NB4 (cell line): ENCODE measurements at places on chromosomes 5 and 9.

DNA sequence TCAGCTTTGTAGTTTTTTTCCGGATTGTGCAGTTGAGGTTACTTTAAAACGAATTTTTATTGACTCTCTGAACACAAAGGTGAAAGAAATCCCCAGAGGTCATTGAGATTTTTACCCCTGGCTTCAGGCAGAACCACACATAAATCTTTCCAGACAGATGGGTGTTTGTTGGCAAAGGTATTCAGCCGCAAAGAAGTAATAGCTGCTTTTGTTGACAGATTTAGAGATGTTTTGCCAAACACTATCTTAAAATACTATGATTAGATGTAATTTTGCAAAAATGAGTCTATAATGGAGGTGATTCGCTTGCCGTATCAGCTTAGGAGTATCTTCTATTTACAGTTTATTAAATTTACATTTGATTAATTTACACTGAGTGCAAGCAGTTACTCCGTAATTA, 418.3 kb upstream of the CLINT1 start:
- DNase-seq = no peak

DNA sequence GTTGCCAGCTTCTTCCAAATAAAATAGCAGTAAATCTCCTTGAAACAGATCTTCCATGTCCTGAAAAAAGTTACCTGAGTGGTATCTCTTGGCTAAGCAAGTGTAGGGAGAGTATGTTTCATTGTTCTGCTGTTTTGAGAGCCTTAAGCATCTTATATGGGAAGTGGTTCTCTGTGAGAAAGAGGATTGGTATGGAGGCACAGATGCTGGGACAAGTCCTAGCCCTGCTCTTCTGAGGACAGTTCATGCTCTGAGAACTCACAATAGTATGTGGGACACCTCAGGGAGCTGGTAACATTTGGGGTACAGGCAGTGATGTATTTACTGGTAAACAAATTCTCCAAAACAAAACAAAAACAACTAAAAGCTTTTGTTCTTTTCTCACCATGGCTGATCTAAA, 2.0 kb downstream of the PPP3R2 start:
- DNase-seq = no peak

DNA sequence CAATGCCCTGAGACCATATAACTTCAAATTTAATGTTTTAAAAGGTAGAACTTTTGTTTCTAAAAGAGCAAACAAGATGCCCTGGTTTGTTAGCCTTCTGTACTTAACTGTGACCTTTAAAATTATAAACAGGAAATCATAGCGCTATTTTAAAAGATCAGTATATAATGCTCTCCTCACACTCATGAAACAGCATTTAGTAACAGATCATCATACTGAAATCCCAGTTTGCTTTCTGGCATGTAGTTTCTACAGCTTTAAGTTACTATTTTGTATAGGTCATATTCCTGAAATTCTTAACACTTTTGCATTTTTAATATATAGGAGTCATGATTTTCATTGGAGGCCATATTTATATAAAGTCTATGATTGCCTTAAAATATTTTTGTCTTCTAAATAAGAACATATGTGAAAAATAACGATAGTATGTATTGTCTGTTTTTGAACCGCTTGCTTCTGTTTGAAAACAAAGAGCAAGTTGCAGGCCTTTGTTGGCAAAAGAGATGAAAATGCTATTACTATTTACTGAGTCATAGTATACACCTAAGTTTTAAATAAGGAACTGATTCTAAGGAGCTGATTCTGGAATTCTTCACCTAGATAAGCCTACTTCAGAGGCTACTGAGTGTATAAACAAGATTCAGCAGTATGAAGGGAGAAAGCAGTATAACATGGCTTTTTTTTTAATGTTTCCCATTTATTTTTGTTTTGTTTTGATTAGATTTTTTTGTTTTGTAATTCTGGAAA, 20.5 kb downstream of the SRFBP1 start:
- DNase-seq = no peak

DNA sequence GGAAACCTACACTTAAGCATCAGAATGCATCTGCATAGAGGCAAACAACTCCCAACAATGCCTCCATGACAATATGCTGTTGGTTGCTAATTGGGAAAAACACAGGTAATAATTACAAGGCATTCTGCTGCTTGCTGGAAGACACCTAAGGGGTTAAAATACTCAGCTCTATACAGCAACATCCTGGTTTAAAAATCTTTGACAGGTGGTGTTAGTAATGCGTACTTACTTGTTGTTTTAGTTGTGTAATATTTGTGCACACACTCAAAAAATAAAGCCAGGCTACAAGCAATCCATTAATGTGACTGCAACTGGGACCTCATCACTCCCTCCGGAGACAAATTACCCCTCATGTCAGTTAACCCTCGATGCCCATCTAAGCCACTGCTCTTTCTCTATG, 126.3 kb upstream of the ELL2 start:
- DNase-seq = no peak

GRCh38 chr5:73265641-73266040, 92.6 kb downstream of the TMEM174 start:
- DNase-seq = no peak

DNA sequence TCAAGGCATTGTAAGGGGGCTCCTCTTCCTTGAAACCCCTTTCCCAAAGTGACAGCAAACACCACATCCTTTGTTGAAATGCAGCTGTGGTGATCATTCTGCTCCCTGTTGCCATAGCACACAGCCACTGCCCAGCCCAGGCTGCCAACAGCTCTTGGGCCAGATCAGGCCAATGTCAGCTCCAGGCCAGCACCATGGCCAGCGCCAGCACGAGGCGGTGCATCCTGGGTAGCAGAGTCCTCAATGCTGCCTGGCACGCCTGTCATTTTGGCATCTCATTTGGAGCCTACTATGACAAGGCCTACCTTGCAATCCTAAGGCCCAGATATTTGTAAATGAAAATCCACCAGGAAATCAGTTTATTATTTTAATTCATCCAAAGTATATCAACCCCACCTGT, 390.6 kb downstream of the DNAH5 start:
- DNase-seq = peak; percentile 34

DNA sequence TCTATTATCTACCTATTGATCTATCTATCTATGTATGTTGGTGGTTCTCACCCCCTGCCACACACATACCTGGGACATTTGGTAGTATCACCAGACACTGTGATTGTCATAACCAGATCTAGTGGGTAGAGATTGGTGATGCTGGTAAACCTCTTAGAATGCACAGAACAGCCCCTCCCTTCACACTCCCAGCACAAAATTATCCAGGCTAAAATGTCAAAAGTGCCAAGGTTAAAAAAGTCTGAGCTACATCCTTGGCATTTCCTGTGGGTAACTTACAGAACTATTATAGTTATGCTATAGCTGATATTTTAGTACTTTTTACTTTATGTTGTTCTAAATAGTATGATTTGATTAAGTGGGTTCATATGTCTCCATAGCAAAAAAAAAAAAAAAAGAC, 151.0 kb downstream of the FER start:
- no peak for DNase-seq

- no peak for DNase-seq
Measured at GRCh38 chr9:127905004-127905728, 5.8 kb upstream of the ST6GALNAC6 start.

- no peak for DNase-seq
Measured at GRCh38 chr5:1535646-1536045, 11.9 kb upstream of the LPCAT1 start.

GRCh38 chr5:145738227-145738626, 96.9 kb downstream of the PRELID2 start:
- DNase-seq = no peak

GRCh38 chr9:126407114-126407870, 80.7 kb downstream of the MVB12B start:
- no peak for DNase-seq

- no peak for DNase-seq
Measured at GRCh38 chr5:139134906-139135305, 63.3 kb downstream of the SIL1 start.

DNA sequence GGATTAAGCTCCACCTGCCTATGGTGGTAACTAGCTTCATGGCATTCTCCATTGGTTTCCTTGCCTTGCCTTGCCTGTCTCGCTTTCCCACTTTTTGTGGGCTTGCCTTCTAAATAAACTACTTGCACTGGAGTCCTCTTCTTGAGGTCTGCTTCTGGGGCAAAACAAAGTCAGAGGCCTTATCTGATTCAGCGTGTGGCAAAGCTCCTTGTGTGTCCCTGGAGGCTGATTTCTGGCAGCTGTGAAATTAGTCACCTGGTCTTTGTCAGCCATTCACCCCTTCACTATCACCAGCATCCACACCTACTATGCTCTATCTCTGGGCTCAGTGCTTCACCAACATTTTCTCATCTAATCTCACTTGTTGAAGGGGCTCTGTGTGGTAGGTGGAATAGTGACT, 176.2 kb downstream of the SEC61B start:
- no peak for DNase-seq

DNA sequence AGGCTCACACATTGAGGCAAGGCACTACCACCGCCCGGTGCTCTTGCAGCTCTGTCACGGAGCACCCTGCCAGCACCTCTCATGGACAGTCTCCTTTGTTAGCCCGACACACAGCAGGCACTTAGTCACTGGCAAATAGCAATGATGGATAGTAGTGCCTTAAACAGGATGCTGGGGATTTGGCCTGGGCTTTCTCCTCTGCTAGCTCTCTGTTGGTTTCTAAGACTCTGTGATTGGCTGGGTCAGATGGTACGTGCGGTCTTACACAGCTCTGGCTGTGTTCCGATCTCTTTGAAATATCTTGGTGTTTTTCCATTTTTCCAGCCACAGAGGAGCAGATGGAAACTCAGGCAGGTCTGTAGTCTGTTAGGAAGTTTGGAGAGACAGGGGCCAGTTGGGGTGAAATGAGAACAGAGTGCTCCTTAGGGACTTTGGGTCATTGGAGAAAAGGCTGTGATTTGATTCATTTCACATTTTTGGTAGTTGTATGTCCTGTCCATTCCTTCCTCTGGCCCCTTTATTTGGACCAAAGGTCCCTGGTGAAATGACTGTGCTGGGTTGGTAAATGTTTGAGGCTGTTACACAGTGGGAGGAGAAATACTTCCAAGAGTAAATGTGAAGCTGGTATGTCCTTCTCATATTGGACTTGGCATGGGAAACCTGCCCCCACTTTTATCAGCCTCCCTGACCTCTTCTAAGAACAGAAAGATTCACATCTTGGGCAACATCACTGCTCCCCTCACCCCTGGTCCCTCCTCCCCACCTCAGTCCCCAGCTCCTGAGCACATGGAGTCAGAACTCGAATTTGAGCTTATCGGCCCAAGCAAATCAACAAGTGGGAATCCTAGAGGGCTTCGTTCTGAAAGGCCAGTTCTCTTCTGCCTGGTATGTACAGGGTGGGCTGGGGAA, 3.4 kb downstream of the SMIM3 start:
- DNase-seq = peak; percentile 26

GRCh38 chr5:138282920-138283742, 8.7 kb upstream of the GFRA3 start:
- peak; percentile 71 for DNase-seq

- DNase-seq = no peak
Measured at GRCh38 chr9:117169089-117169621, 245.7 kb downstream of the ASTN2 start.

DNA sequence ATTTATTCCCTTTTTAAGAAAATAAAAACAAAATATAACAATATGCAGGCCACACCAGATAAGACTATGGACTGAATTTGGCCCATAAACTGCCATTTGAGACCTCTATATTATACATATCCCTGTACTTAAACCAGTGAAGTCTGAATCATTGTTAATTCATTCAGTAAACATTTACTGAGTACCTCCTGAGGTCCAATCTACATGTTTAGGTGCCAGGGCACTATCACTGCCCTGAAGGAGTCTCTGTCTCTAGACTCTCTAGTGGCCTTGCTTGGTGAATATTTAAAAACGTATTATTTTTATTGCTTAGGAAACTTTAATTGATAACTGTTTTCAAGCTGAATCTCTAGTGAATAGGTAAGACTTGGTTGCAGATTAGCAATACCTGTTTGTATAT, 74.7 kb upstream of the ELL2 start:
- no peak for DNase-seq

GRCh38 chr5:20434786-20435185, 446.8 kb upstream of the CDH18 start:
- no peak for DNase-seq

- DNase-seq = no peak
Measured at GRCh38 chr5:55600086-55600485, 65.3 kb upstream of the PLPP1 start.

DNA sequence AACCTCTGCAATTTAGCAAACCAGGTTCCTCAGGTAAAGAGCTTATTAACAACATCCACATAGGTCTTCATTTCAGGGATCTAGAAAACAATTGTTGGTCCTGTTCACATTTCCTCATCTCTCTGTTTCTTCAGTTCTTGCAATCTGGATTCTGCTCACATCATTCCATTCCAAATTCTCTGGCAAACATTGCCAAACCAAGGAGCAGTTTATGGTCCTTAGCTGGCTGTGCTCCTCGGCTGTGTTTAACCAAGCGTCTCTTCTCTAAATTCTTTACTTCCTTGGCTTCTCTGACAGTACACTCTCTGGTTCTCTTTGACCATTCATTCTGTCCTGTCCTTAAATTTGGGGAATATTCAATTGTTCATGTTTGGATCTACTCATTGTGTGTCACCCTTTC, 65.8 kb upstream of the RANBP3L start:
- DNase-seq = no peak

GRCh38 chr5:109247986-109248385, 161.8 kb downstream of the PJA2 start:
- no peak for DNase-seq

DNA sequence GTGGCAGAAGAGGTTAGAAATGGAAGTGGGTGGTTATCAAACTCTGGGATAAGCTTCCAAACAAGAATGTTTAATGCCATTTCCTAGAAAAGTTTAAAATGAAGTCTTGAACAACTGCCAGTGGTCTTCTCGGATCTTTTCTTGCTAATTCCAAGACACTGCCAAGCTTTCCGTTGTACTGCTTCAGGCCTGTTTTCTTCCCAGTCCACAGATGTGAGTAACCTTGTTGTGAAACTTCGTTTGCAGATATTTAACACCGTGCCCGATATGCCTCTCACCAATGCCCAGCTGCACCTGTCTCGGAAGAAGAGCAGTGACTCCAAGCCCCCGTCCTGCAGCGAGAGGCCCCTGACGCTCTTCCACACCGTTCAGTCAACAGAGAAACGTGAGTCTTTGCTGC, 269.8 kb downstream of the NR3C1 start:
- DNase-seq = no peak

DNA sequence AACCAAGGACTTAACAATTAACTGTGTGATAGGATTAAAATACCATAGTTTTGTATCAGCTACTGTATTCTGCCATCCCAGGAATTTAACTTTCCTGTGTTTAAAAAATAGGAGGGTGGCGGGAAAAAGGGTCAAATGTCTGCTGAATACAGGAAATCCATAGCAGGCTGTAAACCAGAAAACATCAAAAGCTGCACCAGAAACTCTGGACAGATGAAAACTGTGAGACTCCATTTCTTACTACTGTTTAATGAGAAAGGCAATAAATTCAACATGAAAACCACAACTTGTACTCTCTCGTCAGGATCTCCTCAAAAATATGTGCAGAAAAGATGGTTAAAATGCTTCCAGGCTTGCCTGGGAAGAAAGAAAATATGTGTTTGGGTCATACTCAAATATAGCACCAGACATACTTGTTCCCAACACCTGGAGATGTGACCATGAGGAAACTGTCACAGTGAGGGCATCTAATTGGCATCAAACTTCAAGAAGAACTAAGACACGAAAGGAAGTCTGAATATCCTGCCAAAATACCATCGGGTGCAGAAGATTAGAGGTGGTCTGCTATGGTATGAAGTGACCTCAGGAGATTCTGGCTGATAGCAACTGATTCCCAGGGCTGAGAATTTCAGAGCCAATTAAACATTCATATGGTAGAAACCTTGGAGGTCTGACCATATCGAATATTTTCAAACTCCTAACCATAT, 164.7 kb upstream of the TARS1 start:
- no peak for DNase-seq
